ENCODE measurements at places on chromosomes 16 and 17.

DNA sequence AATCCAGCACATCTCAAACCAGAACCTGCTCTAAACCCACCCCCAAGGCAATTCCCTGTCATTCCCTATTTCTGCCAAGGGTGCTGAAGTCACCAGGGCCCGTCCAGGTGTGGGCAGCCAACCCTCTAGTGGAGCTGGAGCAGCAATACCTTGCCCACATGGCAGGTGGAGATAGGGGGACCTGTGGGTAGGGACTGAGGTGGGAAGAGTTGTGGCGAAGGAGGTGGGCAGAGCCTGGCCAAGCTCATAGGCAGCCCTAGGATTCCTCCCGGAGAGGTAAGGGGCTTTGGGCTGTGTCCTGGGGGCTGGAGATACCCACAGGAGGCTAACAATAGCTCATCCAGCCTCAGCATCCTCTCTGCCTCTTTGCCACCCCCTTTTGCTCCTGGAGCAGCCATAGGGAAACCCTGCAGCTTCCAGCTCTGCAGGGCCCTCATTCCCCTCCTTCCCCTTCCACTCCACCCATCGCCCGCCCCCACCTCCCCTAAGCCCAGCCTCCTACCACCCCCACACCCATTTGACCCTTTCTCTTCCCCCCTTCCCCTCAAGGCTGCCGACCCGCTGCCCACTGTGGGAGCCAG, 30.4 kb upstream of the CRHR1 start:
- DNase-seq = no peak

DNA sequence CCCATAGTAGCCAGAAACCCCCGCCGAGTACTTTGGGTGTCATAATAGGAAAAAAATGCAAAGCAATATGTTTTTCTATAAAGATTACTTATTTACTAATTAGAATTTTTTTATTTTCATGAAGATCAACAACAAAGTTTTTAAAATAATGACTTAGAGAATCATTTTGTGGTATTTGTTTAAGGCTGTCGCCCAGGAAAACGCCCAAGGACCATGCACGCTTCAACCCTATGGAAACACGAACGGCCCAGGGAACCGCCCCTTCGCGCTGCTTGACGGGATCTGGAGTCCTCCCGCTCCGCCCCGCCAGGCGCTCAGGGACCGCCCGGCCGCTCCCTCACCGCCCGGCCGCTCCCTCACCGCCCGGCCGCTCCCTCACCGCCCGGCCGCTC, 408 bp upstream of the KPNA2 start:
- DNase-seq = peak; percentile 69

GRCh38 chr17:44916781-44917241, 1.5 kb upstream of the GFAP start:
- DNase-seq = no peak

GRCh38 chr17:50035421-50035879, 20.5 kb upstream of the ITGA3 start:
- no peak for DNase-seq

All from stimulated activated CD8-positive, alpha-beta memory T cell treated with anti-CD3 and anti-CD28 coated beads, Interleukin-15, amount 100 ng/mL, for 24 hours (primary cell).